Left cardiac atrium (tissue), 4 donors: ENCODE measurements at places on chromosomes 2 and 18. TPM values are rescaled to one million over a fixed set of nuclear protein-coding genes. Genes with fewer than 3 reads are reported as not detected.

The LGALSL gene
- 13.1 TPM for total RNA-seq

The SKOR2 gene
- total RNA-seq: not detected

GRCh38 chr18:78767648-78768071 is 212.0 kb upstream of the SALL3 start:
- no peak for DNase-seq

The IL36B gene
- not detected for total RNA-seq

- peak; percentile 62 for DNase-seq
Measured at GRCh38 chr2:191678437-191679100, 633 bp downstream of the NABP1 start.

DNA sequence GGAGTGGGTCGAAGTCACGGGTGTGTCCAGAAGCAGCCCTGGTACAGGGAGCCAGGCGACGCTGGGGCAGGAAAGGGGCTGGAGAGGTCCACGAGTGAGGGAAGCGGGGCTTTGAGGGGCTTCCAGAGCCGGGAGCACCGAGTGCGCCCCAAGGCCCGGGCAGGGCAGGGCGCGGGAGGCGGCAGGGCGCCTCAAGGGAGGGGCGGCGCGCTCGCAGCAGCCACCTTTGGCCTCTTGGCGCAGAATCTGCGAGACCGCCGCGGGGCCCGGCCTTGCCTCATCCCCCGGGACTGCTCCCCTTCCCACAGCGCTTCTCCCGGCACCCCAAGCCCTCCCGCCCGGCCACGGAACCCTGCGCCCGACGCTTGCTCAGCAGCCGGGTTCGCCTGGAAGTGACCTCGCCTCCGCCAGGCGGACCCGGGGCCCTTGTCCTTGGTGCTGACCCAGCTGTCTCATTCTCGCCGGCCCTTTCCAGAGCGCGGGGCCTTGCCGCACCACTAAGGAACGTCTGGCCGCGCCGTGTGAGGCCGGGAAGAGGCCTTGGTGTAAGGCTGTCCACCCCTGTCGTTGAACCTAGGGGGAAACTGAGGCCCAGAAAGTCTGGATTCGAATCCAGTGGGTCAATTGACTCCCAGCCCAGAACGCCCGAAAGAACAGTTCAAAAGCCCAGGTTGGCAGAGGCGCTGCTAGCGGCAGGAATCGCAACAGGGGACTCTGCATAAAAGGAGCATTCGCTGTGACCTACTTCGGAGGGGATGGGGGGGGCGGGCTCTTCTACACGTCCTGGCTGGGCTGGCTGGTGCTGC is 584 bp upstream of the DNER start:
- DNase-seq: peak; percentile 68
